ENCODE measurements at places on chromosomes 6 and 20. TPM values are rescaled to one million over a fixed set of nuclear protein-coding genes. Genes with fewer than 3 reads are reported as not detected.

DNA sequence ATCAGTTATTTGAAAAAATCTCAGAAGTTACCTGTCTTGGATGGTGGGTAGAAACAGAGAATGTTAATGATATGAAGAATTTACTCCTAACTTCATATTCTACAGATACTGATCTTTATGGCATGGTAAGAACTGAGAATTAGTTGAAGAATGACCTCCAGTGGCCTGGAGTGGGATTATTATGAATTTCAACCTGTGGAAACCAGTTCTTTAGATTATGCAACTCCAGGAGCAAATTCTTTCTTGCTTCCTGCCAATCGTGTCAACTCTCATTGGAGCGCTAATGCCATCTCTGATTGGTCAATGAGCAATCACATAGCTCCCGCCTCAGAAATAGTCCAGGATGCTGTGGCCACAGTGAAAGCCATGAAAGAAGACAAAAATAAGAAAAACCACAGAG lies 40.6 kb downstream of the LYRM2 start:
- no peaks in the 10 kb centered on the region for H3K27me3 ChIP-seq
- H3K36me3 ChIP-seq, result no peaks in the 10 kb centered on the region
- no peak overlapping the region for H3K27ac ChIP-seq
- no peak overlapping the region for H3K4me3 ChIP-seq
- H3K4me1 ChIP-seq, result no peaks in the 10 kb centered on the region

DNA sequence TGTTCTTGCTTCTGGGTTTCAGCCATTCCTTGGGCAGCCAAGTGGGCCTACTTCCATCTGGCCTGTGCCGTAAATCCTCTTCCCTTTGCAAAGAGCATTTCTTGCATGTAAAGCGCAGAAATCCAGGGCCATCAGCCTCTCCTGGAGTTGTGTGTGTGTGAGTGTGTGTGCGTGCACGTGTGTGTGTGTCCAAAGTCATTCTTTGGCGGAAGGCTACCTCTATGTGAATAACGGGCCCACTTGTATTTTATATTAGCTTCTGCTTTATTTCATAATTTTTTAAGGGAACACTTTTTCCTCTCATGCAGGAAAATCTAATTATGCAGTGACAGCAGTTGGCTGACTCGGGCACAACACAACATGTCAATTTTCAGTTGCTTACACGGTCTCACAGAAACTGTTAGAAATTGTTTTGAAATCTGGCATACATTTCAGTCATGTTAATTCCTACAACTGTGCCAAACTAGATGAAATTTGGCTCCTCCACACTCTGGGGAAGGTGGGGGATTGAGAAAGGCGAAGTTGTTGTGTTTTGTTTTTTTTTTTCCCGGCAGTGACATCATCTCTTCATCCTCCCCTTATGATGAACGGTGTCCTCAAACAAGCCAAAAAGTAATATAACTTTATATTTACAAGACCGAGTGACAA lies 223.7 kb upstream of the TSHZ2 start:
- H3K4me1 ChIP-seq, result no peaks in the 10 kb centered on the region
- DNase-seq, result no peak
- no peak overlapping the region for H3K27ac ChIP-seq
- H3K27me3 ChIP-seq, result no peaks in the 10 kb centered on the region

DNA sequence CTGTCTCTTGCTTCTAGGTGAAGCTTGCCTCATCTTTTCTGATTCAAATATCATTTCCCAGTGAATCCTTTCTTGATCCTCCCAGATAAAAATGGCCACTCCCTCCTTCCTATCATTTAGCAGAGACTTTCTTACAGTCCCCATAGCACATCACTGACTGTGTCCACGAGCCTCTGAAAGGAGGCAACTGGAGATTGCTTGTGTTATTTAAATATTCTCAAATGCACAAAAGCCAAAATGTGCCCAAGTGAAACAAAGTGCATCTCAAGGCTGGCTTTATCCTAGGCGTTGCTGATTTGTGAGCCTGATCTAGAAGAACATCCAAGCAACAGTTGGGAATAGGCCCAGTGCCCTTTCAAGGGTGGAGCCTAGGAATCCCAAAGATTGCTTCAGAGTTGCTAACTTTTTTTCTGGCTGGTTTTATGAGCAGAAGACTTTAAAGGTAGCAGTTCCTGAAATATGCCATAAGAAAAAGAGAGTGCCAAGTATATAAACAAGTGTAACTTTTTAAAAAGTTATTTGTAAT lies 393.6 kb downstream of the CD83 start:
- no peak overlapping the region for H3K27ac ChIP-seq
- no peak for DNase-seq
- no peak overlapping the region for H3K4me3 ChIP-seq
- no peaks in the 10 kb centered on the region for H3K27me3 ChIP-seq

- no peaks in the 10 kb centered on the region for H3K36me3 ChIP-seq
- H3K27ac ChIP-seq, result no peak overlapping the region
- H3K27me3 ChIP-seq, result no peaks in the 10 kb centered on the region
- no peaks in the 10 kb centered on the region for H3K4me1 ChIP-seq
- DNase-seq, result no peak
Observed at GRCh38 chr6:45681860-45682511, 304.3 kb upstream of the SUPT3H start.

DNA sequence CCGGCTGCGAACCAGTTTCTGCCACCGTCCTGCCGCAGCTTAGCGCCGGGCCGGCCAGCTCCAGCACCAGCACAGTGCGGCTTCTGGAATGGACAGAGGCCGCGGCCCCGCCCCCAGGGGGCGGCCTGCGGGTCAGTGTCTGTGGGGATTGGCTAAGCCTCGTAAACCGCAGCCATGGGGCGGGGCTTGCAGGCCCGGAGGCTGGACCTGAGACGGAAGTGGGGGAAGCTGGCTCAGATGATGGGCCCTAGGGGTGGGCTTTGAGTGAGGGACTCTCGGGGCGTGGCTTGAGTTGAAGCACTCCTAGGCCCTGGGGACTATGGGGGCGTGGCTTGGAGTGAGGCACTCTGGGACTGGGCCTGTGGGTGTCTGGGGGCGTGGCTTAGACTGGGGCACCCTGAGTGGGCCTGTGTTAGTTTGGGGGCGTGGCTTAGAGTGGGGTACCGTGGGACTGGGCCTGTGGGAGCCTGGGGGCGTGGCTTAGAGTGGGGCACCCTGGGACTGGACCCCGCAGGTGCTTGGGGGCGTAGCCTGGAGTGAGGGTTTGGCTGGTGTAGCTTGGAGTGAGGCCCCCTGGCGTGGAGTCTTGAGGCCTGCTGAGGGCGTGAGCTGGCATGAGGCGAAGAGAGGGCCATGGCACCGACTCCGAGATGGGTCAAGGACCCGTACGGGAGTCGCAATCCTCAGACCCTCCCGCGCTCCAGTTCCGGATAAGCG lies 6.6 kb downstream of the L3MBTL1 start:
- peak overlapping the region; percentile 59 for H3K4me3 ChIP-seq
- H3K27me3 ChIP-seq, result no peaks in the 10 kb centered on the region
- H3K4me1 ChIP-seq, result peaks cover 11% of the 10 kb centered on the region
- H3K27ac ChIP-seq, result peak overlapping the region; percentile 44
- peak; percentile 95 for DNase-seq

MYLK4 gene
- 0.18 TPM for polyA plus RNA-seq

GRCh38 chr6:167437888-167438484 lies 113.1 kb downstream of the TTLL2 start:
- H3K27ac ChIP-seq, result no peak overlapping the region
- no peaks in the 10 kb centered on the region for H3K4me1 ChIP-seq
- no peak overlapping the region for H3K4me3 ChIP-seq
- no peaks in the 10 kb centered on the region for H3K27me3 ChIP-seq
- H3K36me3 ChIP-seq, result no peaks in the 10 kb centered on the region
- peak; percentile 25 for DNase-seq

OXT gene
- 41.6 TPM for polyA plus RNA-seq

- H3K27ac ChIP-seq, result no peak overlapping the region
- no peak for DNase-seq
- H3K4me3 ChIP-seq, result no peak overlapping the region
- H3K36me3 ChIP-seq, result no peaks in the 10 kb centered on the region
- no peaks in the 10 kb centered on the region for H3K27me3 ChIP-seq
- H3K4me1 ChIP-seq, result peaks cover 4% of the 10 kb centered on the region
Observed at GRCh38 chr6:42099340-42100028, 42.9 kb downstream of the C6orf132 start.

DNA sequence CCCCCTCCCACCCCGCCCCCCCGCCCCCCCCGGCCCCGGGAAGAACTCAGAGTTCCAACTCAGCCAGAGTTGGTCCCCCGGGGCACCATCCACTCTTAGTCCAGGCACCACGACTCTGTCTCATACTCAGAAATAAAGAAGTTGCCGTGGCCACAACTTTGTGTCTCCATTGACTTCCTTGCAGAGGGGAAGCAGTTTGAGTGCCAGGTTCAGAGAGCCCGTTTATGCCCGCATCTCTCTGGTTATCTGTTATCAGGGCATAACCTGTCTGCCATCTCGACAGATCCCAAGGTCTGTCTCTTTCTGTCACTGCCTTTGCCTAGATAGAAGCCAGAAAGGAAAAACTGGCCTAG lies 605 bp downstream of the CDC5L start:
- peaks cover 38% of the 10 kb centered on the region for H3K4me1 ChIP-seq
- peaks cover 12% of the 10 kb centered on the region for H3K36me3 ChIP-seq
- peak overlapping the region; percentile 100 for H3K27ac ChIP-seq
- no peak for DNase-seq
- no peaks in the 10 kb centered on the region for H3K27me3 ChIP-seq
- H3K4me3 ChIP-seq, result peak overlapping the region; percentile 95

DNA sequence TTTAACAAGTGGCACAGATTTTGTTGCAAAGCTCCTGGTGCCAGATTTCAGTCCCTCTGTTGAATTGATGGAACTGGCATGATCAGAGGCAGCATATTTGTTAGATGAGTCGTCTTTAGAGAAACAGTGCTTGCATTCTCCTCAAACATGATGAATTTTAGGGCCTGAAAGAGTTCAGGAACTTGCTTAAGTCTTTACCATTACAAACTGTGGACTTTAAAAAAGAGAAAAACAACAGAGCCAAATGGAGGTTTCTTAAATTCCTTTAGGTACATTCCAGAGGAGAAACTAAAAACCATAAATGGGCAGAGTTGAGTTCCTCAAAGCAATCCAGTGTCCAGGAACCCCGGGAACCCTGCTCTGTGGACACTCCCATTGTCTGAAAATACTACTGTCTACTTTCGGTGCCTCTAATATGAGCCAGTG lies 2.5 kb downstream of the GTF2H5 start:
- no peak for DNase-seq
- no peak overlapping the region for H3K27ac ChIP-seq
- H3K4me3 ChIP-seq, result no peak overlapping the region
- no peaks in the 10 kb centered on the region for H3K36me3 ChIP-seq
- H3K4me1 ChIP-seq, result no peaks in the 10 kb centered on the region

STX7 gene
- polyA plus RNA-seq, result 7.5 TPM

DNA sequence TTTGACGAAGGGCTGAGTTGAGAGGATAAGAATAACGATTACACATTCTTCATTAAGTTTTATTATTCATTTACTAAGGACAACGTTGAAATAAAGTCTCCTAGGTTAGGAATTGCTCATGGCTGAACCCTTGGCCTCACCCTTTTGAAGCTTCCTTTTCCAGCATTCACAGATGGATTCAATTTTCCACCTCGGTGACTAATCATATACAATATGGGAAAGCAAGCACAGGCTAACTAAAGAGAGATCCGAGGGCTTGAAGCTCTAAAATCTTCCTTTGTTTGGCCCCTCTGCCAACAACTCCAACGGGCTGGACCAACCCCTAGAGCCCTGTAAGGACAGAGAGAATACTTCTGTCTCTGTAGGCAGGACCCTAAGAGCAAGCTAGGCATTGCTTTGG lies 159.5 kb downstream of the SOD2 start:
- H3K4me3 ChIP-seq, result no peak overlapping the region
- no peak for DNase-seq
- H3K4me1 ChIP-seq, result no peaks in the 10 kb centered on the region

DNA sequence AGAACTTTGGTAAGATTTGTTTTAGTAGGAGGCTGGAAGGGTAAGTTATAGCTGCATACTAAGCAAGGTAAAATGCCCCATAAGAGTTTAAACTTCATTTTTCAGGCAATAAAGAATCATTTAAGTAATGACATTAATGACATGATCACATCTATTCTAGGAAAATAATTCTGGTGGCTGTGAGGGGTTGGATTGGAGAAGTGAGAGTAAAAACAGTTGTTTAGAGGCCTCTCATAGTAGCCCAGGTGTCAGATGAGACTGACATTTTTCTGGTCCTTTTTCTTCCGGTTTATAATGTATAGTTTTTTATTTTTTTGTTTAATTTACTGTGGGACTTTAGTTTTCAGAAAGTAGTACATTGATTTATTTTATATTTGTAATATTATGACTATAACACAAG lies 40.8 kb downstream of the ITCH start:
- H3K36me3 ChIP-seq, result no peaks in the 10 kb centered on the region
- peaks cover 54% of the 10 kb centered on the region for H3K4me1 ChIP-seq
- H3K27me3 ChIP-seq, result no peaks in the 10 kb centered on the region
- peak overlapping the region; percentile 32 for H3K27ac ChIP-seq

DNA sequence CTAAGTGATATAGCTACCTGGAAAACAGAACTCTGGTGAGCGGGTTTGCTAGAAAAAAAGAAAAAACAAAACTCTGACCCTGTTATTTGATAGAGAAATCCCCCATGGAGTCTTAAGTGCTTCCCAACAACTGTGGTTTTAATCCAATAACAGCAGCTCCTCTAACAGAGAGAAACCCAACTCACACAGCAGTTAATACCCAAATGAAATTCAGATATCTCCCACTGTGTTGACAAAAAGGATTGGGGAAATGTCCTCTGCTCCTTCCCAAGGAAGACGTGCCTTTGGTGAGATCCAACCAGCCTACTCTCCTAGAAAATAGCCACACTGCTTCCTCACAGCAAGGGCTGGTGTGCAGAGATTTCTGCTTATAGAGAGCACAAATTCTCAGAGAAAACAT lies 200.4 kb upstream of the FBXL4 start:
- DNase-seq, result no peak
- H3K27me3 ChIP-seq, result no peaks in the 10 kb centered on the region
- H3K4me3 ChIP-seq, result no peak overlapping the region
- H3K27ac ChIP-seq, result no peak overlapping the region
- no peaks in the 10 kb centered on the region for H3K4me1 ChIP-seq

CEP162 gene
- polyA plus RNA-seq, result 0.87 TPM

DNA sequence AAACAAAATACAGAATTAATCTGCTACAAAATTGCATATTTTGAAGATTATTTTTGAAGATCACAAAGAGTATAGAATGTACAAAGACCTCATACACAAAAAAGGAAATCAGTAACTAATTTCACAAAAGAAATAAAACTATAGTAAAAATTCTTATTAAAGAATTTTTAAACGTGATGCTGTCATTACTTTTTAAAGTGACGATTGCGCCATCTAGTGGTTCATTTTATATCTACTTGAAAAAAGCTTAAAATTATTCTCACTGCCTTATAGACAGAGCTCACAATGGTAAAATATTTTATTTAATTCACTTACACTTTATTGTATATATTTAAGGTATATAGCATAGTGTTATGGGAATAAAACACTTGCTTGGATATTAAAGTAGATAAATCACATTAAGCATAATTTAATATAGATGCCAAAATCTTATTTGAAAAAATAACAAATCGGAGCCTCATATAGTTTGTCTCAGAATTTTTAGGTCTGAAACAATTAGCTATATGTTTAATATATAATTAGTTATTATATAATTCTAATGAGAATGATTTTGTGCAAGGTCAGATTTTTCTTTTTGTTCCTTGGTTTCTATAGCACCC lies 128.8 kb downstream of the PHF3 start:
- H3K27ac ChIP-seq, result no peak overlapping the region
- H3K27me3 ChIP-seq, result no peaks in the 10 kb centered on the region
- H3K4me1 ChIP-seq, result no peaks in the 10 kb centered on the region
- no peak overlapping the region for H3K4me3 ChIP-seq
- DNase-seq, result no peak

GRCh38 chr6:6492675-6493074 lies 95.8 kb upstream of the LY86 start:
- no peaks in the 10 kb centered on the region for H3K27me3 ChIP-seq
- no peak overlapping the region for H3K27ac ChIP-seq
- no peak for DNase-seq

SNPH gene
- 0.04 TPM for polyA plus RNA-seq
